Femur (tissue), 1 donor: ENCODE measurements at places on chromosomes 11 and 22.

GRCh38 chr22:22773979-22774604, 113.5 kb upstream of the IGLL5 start:
- no peak for DNase-seq

DNA sequence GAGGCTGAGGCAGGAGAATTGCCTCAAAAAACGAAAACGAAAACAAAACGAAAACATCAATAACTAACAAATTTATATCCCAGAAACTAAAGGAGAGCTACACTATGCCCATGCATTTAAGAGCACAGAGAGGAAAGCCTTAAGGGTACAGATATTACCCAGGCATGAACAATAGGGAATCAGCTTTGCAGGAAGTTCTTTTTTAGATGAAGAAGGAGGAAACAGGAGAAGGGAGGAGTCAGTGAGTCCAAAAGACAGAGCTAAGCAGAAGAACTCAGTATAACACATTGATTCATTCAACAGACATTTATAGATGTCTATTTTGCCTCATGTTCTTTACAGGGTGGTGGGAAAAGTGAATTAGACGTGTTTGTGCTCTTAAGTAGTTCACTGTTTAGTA, 8.3 kb downstream of the MRPL17 start:
- DNase-seq = no peak

DNA sequence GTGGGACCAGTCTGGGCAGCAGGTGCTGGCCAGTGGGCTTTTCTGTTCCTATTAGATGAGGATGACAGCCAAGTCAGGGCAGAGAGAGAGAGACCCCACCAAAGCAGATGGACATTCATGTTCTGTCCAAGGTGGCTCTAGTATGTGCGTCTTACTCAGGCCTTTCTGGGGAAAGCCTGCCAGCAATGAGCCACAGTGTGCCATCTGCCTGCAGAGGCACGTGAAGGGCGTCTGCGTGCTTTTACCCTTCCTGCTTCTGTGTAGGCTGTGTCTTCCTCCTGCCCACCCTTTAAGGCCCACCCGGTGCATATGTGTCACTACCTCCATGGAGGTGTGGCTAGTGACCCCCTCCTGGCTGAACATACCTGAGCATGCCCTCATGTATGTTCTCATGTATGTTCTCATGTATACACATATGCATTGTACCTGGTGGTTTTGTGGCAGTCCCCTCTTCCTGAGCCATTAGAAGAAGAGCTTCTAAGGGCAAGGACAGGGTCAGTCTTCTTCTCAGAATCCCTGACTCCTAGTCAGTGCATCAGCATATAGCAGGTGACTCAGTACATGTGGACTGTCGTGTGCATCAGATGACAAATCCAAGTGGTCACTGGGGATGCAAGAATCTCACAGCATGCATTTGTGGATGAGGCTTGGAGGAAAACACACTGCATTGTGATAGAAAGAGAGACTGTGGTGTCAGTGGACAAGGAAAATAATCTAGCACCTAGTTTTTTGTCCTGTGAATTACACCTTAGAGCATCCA, 90.4 kb upstream of the YWHAH start:
- no peak for DNase-seq

GRCh38 chr22:46588279-46589140, 31.7 kb upstream of the GRAMD4 start:
- DNase-seq = peak; percentile 22

GRCh38 chr11:14245444-14245843, 113.5 kb downstream of the RRAS2 start:
- DNase-seq = no peak

GRCh38 chr22:28025333-28025732, 106.3 kb upstream of the PITPNB start:
- peak; percentile 7 for DNase-seq

GRCh38 chr11:106233191-106233590, 155.7 kb downstream of the AASDHPPT start:
- no peak for DNase-seq
